CD8-positive, alpha-beta memory T cell (primary cell): ENCODE measurements at places on chromosomes 11 and 22. TPM values are rescaled to one million over a fixed set of nuclear protein-coding genes. Genes with fewer than 3 reads are reported as not detected.

- H3K27me3 ChIP-seq = no peaks in the 10 kb centered on the region
- H3K27ac ChIP-seq = no peak overlapping the region
- H3K4me3 ChIP-seq = no peak overlapping the region
- DNase-seq = no peak
Observed at GRCh38 chr11:122163053-122163819, 47.2 kb upstream of the BLID start.

- no peaks in the 10 kb centered on the region for H3K36me3 ChIP-seq
- H3K4me3 ChIP-seq = no peak overlapping the region
- H3K4me1 ChIP-seq = peaks cover 26% of the 10 kb centered on the region
- H3K27ac ChIP-seq = no peak overlapping the region
- no peak for DNase-seq
Observed at GRCh38 chr11:35672608-35673007, 10.0 kb downstream of the TRIM44 start.

DNA sequence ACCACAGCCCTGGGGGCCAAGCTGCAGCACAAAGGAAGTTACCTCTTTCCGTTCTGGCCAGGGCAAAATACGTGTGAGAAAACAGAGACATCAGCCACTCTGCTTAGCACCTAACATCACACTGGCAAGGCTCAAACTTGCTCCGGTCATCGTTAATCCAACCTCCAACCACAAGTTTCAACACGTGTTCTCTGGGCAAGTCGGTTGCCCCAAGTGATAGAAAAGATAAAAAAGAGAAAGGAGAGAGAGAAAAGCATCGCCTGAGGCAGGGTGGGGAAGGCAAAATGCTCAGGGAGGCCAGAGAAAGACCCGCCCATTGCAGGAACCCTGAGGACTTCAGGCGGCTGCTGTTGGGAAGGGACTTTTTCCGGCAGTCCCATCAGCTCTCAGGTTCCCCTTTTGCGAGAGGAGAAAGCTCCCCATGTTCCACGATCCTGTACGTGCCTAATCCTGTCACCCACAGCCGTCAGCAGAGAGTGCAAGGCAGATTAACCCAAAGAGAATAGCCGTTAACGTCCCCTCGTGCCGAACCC is 18.5 kb upstream of the B4GALNT4 start:
- H3K4me3 ChIP-seq = no peak overlapping the region
- DNase-seq = no peak
- H3K27ac ChIP-seq = peak overlapping the region; percentile 54
- no peaks in the 10 kb centered on the region for H3K27me3 ChIP-seq
- H3K36me3 ChIP-seq = no peaks in the 10 kb centered on the region

DNA sequence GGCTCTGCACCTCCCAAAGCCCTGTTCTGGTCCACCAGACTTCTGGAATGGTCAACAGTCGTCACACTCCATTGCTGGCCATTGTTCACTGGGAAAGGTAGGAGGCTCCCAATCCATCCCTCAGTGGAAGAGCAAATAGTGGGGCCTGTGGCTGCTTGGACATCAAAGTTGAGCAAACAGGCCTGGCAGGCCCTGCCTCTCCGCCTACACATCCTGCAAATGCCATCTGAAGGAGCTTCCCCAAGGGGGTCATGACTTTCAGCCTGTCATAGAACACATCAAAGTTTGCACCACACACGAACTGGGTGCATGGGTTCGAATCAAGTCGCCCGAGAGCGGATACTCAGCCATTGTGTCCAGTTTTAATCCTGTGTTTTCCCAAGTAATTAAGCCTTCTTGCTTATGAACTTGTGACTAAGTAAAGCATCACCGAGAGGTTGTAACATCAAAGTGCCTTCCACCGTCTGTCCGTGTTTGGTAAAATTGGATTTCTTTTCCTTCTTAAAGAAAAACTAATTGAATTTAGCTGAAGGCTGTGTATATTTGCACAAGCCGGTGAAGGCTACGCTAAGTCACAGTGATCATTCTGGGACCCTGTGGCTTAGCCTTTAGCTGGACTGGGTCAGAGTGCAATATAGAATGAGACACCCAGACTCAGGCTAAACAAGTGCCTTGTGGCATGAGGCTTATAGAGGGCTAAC is 36.1 kb downstream of the CLPB start:
- H3K4me1 ChIP-seq = no peaks in the 10 kb centered on the region
- no peak overlapping the region for H3K4me3 ChIP-seq
- H3K36me3 ChIP-seq = peaks cover 4% of the 10 kb centered on the region
- no peaks in the 10 kb centered on the region for H3K27me3 ChIP-seq
- no peak overlapping the region for H3K27ac ChIP-seq
- DNase-seq = no peak

Gene TSGA10IP
- not detected for total RNA-seq

Gene MMP10
- not detected for total RNA-seq
